PC-3 (cell line): ENCODE measurements at places on chromosomes 1 and 21. TPM values are rescaled to one million over a fixed set of nuclear protein-coding genes. Genes with fewer than 3 reads are reported as not detected.

GRCh38 chr1:111480674-111481073, 6.9 kb downstream of the C1orf162 start:
- DNase-seq: no peak

GRCh38 chr1:33370301-33370700, 49.4 kb upstream of the A3GALT2 start:
- no peak for DNase-seq

DNA sequence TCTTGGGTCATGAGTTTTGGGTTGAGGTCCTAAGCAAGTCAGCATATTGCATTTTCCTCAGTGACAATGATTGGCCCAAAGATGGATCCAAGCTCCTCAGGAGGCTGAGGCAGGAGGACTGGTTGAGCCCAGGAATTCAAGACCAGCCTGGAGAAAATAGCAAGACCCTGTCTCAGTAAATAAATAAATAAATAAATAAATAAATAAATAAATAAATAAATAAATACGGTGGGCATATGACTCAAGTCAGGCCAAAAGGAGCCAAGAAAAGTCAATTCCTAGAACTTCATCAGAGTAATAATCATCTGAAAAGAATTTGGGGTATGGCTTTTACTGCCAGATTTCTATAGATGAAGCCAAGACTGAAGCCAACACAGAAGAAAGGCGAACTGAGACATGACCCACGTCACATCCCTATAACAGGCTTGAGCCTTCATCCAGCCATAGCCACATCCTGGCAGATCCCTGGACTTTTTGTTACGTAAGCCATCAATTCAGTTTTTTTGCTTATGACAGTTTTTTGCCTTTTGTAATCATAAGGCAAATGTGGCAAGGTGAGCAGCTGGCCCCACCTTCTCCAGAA, 88.5 kb upstream of the NFASC start:
- DNase-seq: peak; percentile 60

INSRR gene
- total RNA-seq: not detected in 2 replicates

- peak; percentile 50 for DNase-seq
Measured at GRCh38 chr1:31111290-31111951, 45.9 kb upstream of the PUM1 start.
